ENCODE measurements at places on chromosomes 4 and X. TPM values are rescaled to one million over a fixed set of nuclear protein-coding genes. Genes with fewer than 3 reads are reported as not detected.

Gene GAGE2A
- not detected for polyA plus RNA-seq

Gene KLHL4
- polyA plus RNA-seq: not detected

Gene CRMP1
- polyA plus RNA-seq: not detected

Gene NEXMIF
- polyA plus RNA-seq: not detected

Gene HSFX2
- not detected for polyA plus RNA-seq

Gene SHISA3
- polyA plus RNA-seq: 0.11 TPM

Gene WDR17
- polyA plus RNA-seq: not detected

DNA sequence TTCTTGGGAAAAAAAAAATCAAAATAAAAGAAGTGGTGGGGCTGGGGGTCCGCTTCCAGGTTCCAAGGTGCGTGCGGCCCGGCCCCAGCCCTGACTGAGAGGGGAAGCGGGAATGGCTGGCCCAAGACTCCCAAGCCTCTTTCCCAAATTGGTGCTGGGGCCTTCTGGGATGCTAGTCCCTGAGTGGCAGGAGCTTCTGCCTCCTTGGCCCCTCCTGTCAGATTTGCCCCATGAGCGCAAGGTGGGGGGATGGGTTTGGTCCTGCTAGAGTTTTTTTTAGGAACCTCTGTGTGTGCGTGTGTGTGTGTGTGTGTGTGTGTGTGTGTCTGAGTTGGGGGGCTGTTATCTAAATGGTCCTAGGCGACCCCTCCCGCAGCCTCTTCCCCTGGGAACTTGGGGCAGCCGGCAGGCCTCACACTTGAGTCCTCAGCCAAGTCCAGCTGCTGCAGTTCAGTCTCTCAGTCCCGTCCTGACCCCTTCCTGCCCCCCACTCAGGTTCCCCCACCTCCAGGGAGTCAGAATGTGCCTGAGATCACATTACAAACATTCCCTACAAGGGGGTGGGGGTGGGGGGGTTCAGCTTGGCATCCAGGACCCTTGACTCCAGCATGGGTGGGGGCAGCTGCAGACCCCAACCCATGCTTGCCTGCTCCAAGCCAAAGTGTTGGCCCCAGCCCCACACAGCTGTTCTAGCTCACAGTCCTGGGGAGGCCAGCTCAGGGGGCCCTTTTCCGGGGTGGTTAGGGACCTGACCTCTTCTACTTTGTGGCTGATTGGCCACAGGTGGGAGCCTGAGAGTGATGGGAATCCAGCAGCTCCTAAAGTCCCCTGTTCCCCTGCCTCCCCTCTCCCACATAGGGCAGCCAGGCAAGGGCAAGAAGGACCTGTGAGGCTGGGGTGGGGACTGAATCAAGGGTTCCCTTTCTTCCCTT, 4.0 kb downstream of the EFNB1 start:
- no peak for DNase-seq

DNA sequence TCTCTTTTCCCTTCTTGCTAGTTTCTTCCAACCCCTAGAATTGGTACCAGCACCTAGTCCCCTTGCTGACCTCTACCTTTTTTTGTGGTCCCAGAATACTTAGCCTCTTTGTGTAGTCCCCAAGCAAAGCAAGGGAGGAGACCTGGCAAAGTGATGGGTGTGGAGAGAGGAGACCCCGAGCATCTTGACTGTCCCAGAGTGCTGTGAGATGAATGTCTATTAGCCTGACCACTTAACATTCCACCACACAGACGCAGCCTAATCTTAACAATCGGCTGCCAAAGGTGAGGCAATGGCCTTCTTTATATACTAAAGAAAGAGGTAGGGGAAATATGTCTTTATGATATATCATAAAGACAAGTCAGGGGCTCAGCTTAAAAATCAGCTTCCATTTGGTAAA, 55.9 kb downstream of the TRIM2 start:
- DNase-seq: no peak

DNA sequence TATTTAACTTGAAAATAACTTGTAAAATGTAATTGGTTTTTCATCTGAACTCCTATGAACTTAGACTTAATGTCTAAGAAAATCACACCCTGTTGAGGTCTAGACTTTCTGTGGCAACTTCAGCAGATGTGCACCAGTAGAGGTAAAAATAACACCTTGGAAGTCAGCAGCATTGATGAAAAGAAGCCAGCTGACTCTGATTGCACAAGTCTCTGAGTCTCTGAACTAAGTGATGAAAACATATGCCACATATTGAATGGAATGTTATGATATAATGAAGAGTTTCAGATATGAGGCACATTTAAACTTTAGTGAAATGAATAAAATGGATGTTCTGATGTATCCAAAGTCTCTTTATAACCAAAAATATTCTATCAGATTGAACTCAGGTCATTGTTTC, 155.4 kb downstream of the GPM6A start:
- DNase-seq: no peak

- DNase-seq: no peak
These were observed 576.9 kb upstream of the PCDH10 start for GRCh38 chr4:132572210-132572609.

- DNase-seq: no peak
These were observed 123.5 kb upstream of the FAT4 start for GRCh38 chr4:125191232-125191631.

- no peak for DNase-seq
These were observed 210.4 kb downstream of the PAPSS1 start for GRCh38 chr4:107509615-107510014.

GRCh38 chr4:17018013-17018412, 119.6 kb upstream of the LDB2 start:
- DNase-seq: no peak

DNA sequence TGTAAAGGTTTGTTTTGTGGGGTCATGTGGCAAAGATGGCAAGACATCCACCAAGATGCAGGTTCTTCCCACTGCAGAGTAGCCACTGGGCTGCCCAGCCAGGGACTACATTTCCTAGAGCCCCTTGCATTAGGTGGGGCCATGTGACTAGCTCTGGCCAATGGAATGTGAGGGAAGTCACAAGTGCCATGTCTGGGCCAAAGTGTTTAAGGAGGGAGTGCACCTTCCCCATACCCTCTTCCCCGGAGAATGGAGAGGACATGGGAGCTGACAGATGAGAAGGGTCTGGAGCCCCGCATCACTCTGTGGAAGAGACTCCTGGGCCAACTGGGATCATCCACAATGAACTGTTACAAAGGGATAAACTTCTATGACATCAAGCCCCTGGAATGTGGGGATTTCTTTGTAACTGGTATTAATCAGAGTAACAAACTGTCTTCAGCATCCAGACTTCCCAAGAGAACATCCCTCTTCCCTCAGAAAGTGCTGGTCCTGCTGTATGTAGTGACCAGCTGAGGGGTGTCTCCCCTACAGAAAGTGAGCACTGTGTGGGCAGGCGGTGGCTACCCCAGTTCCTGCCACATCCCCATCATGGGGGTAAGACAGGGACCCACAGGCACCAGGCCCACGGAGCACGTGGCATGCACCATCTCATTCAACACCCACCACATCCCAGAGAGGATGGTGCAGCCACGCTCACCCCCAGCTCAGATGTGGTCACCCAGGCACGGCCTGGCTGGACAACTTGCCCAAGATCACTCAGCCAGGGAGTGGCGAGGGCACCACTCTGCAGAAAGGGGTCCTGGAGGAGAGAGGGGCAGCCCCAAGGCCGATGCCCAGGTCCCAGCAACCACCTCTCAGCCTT, 10.9 kb downstream of the PPP2R2C start:
- no peak for DNase-seq

DNA sequence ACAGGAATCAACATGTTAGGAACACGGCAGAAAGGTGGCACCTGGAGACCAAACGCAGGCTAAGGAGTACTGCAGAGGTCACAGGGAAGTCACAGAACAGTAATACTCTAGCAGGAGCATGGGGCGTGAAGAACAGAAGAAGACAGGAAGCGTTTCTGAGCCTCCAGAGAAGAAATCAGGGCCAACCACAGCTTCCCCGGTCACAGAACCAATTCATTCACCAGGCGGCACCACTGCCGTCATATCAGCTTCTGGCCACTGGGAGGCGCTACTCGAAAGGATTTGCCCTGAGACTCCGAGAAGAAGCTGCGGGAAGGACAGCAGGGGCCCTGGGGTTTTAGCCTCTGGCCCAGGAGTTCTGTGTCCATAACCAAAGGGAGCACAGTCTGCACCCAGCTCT, 78.0 kb upstream of the DRD5 start:
- peak; percentile 53 for DNase-seq

DNA sequence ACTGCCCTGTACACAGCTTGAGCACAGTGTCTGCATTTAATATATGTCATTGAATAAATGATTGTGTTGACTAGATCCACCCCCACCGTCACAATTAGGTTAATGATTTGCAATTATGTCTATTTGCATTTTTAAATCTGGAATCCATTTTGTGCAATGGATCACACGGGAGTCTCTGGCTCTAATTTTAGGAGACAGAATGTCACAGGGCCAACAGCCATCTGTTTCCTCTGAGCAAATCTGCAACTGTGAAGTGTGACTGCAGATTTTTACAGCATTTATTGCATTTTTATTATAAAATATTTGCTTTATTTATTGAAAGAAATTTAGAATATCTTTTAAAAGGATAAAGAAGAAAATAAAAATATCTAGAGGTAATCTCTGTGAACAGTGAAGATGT, 316.8 kb downstream of the HS3ST1 start:
- no peak for DNase-seq

DNA sequence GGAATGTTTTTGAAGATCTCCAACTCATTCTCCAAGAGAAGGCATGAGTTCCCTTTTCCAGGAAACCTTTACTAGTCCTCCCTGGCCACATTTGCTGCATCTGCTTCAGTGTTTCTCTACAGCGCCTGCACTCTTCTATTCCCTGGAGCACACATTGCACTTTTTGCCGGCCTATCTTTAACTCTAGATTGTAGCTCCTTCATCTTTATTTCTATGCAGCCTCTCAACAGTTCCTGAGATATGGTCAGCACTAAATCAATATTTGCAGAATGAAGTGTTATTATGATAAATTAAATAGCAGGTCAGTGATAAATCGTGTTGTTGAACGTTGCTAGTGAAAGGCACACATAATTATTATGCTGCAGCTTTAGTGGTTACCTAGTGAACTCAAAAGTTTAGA, 88.3 kb downstream of the VCX3A start:
- DNase-seq: no peak

- DNase-seq: no peak
These were observed 277.1 kb downstream of the ADGRA3 start for GRCh38 chr4:22238742-22239141.

DNA sequence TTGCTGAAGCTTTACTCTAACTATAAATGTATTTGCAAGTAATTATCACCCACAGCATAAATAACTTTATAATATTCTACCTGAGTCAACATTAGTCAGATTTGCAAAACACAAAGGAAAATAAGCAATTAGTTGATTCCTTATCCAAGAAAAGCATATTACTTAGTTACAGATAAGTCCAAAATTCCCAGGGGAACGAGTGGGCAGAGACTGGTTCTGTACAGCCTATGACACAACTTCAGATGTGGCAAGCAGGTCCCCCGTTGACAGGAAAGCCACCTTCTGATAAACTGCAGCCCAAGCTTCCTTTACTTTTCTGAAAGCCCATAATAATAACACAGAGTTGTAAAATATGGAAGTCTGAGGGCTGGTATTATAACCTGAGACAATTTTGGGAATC, 62.4 kb upstream of the NDP start:
- no peak for DNase-seq

DNA sequence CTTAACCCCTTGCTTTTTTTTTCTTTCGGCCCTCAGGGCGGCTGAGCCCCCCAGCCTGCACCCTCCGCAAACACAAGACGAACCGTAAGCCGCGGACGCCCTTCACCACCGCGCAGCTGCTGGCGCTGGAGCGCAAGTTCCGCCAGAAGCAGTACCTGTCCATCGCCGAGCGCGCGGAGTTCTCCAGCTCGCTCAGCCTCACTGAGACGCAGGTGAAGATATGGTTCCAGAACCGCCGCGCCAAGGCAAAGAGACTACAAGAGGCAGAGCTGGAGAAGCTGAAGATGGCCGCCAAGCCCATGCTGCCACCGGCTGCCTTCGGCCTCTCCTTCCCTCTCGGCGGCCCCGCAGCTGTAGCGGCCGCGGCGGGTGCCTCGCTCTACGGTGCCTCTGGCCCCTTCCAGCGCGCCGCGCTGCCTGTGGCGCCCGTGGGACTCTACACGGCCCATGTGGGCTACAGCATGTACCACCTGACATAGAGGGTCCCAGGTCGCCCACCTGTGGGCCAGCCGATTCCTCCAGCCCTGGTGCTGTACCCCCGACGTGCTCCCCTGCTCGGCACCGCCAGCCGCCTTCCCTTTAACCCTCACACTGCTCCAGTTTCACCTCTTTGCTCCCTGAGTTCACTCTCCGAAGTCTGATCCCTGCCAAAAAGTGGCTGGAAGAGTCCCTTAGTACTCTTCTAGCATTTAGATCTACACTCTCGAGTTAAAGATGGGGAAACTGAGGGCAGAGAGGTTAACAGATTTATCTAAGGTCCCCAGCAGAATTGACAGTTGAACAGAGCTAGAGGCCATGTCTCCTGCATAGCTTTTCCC, 3.4 kb downstream of the MSX1 start:
- no peak for DNase-seq

- no peak for DNase-seq
These were observed 1715.1 kb upstream of the IGFBP7 start for GRCh38 chr4:58825278-58825677.

- DNase-seq: no peak
These were observed 77.3 kb upstream of the NOCT start for GRCh38 chr4:138938366-138938690.

DNA sequence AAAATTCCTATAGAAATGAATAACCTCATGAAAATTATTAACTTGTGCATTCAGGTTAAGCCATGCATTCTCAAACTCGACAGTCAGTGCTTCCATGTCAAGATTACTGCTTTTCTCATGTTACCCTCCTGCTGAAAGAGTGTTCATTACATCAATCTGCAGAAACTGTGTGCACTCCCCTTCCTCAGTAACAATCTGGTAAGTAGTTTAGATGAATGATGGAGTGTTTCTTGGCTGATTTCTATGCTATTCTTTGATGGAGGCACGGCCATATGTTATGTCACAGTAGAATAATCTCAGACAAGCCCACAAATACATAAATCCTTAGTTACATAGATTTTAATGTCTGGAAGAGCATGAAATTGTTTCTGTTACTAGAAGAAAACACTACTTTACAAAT, 193.3 kb upstream of the FAM47A start:
- DNase-seq: no peak

All from immature natural killer cell (primary cell).